ENCODE measurements at places on chromosomes 6 and 20.

GRCh38 chr20:58583176-58583575 is 67.9 kb upstream of the STX16 start:
- no peak for DNase-seq

GRCh38 chr6:74166849-74167248 is 470.8 kb downstream of the CD109 start:
- DNase-seq: no peak

DNA sequence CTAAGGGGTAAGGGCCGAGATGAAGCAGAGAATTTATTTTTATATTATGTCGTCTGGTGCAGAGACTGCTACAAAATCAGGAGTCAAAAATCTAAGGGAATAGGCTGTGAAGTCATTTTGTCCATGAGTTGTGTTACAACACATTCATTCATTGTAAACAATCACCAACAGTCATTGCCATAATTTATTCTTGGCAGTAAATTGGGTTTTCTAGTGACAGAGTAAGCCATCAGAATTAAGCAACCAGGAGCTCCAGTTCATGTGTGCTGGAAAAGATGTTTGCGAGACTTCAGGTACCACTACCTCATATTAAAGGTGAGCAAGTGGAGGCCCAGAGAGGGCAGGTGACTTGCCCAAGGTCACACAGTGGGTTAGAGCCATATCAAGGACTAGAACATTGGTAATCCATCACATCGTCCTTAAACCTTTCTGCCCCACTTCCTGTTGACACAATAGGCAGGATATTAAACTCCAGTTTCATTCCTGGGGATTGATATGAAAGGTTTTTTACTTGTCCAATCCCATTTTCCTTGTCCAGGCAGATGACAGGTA is 46.0 kb downstream of the E2F3 start:
- no peak for DNase-seq

- peak; percentile 93 for DNase-seq
Observed at GRCh38 chr6:133130863-133131262, 110.3 kb upstream of the EYA4 start.

DNA sequence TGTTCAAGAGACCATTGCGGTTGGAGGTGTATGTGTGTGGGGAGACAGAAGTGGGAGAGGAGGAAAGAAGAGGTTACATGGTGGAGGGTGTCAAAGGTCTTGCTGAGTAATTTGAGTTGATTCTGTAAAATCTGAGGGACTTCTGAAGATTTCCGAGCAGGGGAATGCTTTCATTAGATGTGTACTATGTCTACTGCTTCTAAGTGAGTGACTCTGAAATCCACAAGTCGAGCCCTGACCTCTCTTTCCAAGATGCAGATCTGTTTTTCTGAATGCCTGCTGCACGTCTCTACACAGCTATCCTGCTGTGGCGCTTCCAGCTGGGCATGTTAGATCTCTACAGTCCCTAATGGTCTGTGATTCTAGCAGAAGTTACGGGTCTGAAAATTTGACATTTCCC is 209.8 kb downstream of the ATXN1 start:
- no peak for DNase-seq

DNA sequence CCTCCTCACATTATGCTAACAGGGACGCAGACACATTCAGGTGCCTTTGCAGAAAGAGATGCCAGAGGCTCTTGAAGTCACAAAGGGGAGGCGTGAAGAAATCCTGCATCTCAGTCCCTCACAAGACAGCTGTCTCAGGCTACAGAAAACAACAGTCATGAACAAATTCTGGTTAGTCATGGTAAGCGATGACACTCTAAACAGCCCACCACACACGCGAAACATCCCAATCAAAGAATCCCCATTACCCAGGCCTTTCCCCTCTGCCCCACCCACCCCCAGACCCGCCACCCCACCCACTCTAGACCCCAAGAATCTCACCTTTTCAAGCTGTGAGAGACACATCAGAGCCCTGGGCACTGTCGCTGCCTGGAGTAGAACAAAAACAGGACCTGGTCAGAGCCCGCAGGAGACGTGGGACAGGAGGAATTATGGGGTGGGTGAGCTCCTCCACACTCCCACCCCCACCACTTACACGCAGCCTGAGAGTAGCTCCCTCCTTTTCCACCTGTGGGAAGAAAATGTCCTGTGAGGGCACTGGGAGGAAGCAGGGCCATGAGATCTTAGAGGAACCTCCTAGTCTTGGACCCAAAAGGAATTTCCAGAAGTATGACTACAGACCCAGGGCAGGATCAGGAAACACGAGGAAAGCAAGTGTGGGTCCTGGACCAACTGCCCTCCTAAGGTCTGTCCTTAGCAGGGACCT is 2.7 kb downstream of the HLA-B start:
- DNase-seq: no peak

GRCh38 chr6:72977114-72977513 is 248.2 kb downstream of the KHDC1L start:
- DNase-seq: no peak

DNA sequence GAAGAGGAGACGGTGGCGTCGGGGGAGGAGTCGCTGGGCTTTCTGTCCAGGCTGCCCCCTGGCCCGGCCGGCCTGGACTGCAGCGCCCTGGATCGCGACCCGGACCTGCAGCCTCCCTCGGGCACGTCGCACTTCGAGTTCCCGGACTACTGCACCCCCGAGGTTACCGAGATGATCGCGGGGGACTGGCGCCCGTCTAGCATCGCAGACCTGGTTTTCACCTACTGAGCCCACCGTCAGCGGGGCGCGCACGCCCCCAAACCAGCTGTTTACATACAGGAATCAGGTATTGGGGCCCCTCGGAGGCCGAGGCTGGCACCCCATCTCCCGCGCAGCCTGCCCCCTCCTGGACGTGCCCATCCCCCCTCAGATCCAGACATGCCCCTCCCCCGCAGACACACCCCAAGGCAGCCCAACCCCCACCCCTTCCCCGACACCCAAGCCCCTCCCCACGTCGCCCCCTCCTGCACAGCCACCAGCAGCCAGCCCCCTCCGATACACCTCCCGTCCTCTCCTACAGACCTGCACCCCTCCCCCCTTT is 1.4 kb downstream of the SOX12 start:
- peak; percentile 58 for DNase-seq

DNA sequence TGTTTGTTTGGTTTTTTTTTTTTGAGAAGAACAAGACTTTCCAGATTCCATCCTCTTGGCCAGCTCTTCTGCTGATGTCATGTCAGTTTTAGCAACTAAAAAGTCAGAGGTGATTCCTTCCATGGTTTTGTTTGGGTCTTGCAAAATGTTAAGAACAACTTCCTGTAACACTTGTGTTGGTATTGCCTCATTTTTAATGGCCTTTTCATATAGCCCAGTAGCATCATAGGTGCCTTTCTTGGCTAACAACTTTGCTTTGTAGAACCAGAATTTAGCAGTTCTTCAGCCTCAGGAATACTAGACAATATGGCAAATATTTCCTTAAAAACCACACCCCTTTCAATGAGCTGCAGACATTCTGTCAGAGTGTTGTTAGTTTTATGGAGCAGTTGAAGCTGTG is 99.5 kb upstream of the SIRPG start:
- no peak for DNase-seq

GRCh38 chr6:161481786-161482516 is 208.1 kb upstream of the AGPAT4 start:
- DNase-seq: peak; percentile 24

GRCh38 chr20:46551522-46552381 is 1.3 kb upstream of the OCSTAMP start:
- peak; percentile 25 for DNase-seq

DNA sequence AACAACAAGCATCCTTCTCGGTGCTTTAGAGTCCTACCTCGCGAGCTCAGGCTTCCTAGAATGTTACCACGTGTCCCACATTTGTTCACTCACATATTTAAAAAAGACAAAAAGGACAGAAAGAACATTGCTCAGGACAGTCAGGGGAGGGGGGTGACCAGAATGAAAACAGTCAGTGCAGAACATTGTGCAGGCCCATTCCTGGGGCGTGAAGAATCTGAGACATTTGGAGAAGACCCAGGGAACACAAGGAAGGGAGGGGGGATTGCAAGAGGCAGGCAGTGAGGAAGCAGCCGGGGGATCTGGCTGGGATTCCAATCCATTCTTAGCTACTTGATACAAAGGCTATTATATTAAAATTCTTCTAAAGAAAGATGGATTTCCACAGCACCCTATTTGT is 270.4 kb upstream of the CITED2 start:
- peak; percentile 81 for DNase-seq

DNA sequence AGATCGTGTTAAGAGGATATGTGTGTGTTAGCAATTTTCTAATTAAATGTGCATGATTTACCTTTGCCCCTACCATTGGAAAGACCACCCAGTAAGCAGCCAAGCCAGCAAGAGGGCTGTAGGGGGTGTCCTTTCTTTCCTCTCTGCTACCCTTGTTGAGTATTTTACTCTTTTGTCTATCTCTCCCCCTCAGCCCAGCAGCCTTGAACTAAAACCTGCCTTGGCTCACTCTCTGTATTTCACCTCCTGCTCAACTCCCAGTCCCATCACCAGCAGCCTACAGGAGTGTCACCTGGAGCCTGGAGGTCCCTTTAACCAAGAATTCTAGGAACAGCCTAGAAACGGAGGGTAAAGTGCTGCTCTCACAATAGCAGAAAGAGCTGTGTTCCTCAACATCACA is 81.0 kb downstream of the HIVEP2 start:
- no peak for DNase-seq

- no peak for DNase-seq
Observed at GRCh38 chr20:17614176-17614811, 44.4 kb downstream of the DSTN start.

DNA sequence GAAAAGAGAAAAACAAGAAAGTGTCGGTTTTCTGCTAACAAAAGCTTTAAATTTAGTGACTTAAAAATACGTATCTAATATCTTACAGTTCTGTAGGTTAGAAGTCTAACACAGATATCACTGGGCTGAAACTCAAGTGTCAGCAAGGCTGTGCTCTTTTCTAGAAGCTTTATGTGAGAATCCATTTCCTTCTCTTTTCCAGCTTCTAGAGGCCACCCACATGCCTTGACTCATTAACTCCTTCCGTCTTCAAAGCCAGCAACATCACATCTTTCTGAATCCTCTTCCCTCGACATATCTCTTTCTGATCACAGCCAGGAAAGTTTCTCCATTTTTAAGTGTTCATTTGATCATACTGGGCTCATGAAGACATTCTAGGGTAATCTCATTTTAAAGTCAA is 262.0 kb downstream of the MAFB start:
- DNase-seq: no peak

- DNase-seq: peak; percentile 23
Observed at GRCh38 chr6:74578339-74578738, 627.5 kb downstream of the COL12A1 start.
